NCI-H146 (cell line): ENCODE measurements at places on chromosomes 3 and 15.
A peak's percentile ranks its signal among the peaks of the same experiment; 100 is the strongest.

DNA sequence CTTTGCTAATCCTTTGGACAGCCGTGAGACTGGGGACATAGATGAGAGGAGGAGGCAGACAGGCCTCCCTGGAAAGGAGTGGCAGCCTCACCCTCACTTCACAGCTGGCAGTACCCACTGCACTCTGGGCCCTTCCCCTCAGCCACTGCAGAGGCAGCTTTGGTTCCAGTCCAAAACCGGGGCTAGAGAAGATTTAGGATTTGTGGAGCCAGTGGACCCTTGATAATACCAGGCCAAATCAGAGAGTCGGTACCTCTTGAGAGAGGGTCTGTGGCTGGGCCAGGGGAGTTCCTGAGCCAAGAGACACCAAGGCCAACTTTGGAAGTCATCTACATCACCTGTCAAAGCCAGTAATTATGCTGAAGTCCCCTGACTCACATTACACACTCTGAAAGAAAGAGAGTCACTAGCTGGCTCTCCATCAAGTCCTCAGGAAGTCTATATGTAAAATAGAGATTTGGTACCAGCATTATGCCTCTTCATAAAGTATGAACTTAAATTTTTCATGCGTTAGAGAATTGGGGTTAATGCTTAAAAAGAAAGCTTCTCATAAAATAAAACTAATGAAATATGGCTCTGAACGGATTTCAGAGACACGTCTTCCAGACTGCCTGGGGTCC, 244.1 kb upstream of the SEMA6D start:
- no peak for DNase-seq

DNA sequence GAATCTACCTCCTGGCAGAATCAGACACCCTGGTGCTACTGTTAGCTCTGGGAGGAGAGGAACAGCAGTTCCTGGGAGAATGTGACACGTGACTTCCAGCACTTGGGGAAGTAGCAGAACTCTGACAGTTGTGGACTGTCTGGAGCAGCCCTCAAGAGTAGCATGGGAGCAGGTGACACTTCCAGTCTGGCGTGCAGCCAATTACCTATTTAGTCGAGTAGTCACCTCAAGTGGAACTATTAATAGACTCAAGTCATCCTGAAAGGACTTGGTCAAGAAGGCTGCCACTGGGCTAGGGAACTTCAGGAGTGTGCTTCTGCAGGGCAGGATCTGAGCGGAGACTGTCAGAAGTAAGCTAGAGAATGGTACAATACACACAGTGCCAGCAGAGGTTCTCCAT, 62.3 kb downstream of the MTHFS start:
- DNase-seq, result peak; percentile 21

DNA sequence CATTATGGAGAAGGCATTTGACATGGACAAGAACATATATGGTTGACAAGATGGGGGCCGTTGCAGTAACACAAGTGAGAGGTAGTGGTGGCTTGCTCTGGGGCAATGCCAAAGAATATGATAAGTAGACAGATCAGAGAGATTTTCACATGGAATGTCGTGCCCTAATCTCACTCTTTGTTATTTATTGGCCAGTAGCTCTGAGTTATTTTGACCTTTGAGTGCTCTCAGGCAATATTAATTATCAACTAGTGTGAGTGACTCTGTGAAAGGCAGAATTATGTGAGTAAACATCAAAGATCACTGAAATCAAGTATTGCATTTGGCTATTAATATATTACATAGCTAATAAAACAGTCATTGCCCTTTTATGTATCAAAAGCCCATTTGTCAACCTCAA, 164.9 kb upstream of the ADAMTS9 start:
- DNase-seq, result no peak

- DNase-seq, result peak; percentile 59
Observed at GRCh38 chr15:78241017-78241416, 6.7 kb upstream of the ACSBG1 start.

GRCh38 chr3:132616780-132617179, 19.7 kb downstream of the ACKR4 start:
- no peak for DNase-seq

- DNase-seq, result no peak
Observed at GRCh38 chr3:112709911-112710310, 69.0 kb upstream of the CCDC80 start.

DNA sequence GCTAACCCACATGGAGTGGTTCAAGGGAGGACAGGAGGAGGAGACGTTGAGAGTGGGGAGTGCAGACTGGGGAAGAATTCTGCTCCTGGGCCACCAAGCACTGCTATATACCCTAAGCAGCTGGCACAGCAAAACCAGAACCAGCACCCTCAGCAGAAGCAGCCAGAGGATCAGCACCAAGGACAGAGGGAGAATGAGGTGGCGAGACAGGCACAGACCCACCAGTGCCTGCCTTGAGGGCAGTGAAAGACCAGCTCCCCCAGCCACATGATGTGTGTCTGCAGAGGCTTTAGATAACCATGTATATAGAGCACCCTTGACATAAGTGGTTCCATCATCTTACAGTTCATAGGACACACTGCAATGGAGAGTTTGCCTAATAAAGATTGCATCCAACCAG, 319.0 kb downstream of the GABRB3 start:
- no peak for DNase-seq

DNA sequence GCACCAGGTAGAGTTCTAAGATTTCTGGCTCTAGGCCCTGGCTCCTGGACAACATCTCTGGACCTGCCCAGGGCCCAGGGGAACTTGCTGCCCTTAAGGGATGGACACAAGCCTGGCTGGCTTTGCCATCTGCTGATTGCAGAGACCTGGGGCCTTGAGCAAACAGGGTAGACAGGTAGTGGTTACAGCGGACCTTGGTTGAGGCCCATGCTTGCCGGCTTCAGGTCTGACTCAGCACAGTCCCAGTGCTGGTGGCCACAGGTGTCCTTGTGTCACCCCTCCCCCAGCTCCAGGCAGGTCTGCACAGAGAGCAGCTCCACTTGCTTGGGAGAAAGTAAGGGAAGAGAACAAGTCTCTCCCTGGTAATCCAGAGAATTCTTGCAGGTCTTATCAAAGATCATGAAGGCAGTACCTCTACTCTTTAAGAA, 15.9 kb upstream of the ACTL6A start:
- no peak for DNase-seq

DNA sequence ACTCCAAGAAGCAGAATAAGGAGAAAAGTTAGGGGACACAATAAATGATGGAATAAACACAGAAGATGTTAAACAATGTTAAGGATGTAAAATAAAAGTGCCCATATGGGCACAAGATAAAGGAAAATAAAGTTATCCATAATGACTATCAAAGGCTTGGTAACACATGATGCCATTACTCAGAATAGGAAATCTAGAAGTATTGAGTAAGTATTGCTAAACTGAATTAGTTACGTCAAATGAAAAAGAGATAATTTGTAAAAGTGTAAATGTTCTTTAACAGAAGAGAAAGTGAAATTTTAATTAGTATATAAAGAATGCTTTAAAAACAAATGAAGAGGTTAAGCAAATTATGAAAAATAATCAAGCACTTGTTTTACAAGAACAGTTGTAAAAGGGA, 6.7 kb downstream of the COPS2 start:
- no peak for DNase-seq

DNA sequence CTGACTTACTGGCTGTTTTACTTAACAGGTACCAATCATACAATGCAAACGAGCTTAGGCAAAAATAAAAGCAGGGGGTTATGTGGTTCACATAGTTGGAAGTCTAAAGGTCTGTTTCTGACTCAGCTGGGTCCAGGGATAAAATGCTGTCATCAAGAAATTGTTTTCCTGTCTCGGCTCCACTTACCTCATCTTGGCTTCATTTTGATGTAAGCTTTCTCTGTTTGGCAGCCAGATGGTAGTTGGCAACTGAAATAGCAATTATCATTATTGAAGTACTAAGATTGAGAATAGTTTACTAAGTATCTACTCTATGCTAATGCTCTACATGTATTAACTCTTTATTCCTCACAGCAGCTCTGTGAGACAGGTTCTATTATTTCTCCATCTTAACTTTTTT, 36.8 kb upstream of the CNTN3 start:
- DNase-seq, result no peak

DNA sequence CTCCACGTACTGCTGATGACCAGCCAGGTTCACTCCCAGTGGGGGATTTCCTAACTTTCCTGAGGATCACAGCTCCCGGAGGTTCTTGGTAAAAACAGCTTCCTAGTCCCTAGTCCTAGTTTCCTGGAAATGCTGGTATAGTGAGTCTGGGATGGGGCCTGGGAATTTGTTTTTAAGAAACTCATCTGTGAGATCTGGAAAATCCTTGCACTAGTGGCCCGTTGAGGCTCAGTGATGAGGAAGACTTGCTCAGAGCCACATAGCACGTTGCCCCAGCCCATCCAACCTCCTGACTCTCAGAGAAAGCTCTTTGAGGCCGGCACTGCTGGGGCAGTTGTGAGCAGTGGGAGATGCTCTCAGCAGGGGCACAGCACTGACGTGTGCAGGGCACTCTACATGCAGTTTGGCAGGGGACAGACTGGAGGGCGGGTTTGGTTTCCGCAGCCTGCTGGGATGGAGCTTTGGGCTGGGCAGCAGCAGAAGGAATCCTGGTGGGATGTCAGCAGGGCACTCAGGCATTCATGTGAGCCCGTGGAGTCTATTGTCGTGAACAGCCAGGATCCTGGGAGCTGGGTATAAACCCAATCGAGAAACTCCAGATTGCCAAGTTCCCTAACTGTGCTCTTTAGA, 31.6 kb downstream of the SAXO2 start:
- peak; percentile 47 for DNase-seq

DNA sequence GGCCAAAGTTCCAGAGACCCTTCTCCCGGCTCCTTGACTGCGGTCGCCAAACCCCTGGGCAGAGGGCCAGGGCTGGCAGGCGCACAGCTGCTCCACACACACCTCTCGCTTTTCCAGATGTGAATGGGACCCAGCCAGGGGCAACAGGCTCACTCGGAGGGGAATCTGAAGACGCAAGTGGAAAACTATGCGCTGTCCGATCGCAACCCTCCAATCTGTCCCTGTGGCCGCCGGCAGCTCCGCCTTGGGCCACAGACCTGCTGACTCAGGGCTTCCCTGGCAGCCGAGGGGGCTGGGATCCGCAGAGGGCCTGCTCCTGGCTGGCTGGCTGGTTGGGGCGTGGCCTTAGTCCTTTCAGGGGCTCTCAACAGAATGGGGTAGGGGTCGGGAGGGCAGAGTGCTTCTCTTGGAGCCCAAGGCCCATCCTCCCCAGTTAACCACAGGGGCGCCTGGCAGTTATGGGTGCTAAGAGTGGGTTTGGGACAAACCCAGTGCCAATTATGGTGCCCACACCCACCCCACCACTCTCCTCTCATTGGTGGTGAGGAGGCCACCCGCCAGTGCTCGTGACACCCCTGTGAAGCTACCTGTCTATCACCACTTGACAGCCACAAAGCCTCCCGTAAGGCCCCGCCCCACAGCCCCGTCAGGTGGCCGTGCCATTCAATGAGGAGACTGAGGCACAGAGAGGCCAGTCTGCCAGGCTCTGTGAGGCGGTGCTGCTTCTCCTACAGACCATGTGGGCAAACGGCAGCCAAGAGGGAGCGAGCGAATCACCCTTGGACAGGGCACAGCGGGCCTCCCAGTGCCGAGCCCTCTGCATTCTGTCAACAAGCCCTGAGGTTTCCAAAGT, 53.8 kb downstream of the IQSEC1 start:
- no peak for DNase-seq

DNA sequence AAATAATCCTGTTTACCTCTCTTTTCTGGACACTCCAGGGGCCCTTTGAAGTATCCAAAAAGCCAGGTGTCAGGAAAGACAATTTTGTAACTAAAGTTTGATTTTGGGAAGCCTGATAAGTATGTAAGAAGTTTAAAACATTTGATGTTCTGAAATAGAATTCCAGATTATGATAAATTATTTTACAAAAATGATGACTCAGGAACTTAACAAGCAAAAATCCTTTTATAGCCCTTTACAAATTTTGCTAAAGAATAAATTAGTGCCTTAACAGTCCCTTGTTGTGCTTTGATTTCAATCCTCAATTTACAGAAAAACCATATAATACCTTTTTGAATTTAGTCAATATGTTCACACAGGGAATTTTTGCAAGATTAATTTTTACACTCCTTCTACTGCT, 38.1 kb downstream of the IL1RAP start:
- DNase-seq, result no peak

GRCh38 chr15:34655326-34655725, 71.9 kb upstream of the GOLGA8B start:
- no peak for DNase-seq

DNA sequence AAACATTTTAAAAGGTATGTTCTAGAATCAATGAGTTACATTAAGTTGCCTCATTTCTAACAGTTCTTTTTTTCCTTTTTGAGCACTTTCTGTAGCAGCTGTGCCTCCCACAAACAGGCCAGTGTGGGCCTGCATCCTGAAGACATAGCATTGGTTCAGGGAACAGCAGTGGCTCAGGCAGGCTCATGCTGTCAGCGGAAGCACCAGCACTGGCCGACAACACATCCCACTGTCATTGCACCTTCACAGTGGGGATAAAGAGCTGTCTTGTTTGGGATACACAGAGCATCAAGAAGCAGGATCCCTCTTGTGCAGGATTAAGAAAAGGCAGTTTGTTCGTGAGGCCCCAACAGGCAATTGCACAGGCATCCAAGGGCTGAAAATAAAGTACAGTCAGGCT, 123.3 kb downstream of the MOBP start:
- DNase-seq, result no peak

DNA sequence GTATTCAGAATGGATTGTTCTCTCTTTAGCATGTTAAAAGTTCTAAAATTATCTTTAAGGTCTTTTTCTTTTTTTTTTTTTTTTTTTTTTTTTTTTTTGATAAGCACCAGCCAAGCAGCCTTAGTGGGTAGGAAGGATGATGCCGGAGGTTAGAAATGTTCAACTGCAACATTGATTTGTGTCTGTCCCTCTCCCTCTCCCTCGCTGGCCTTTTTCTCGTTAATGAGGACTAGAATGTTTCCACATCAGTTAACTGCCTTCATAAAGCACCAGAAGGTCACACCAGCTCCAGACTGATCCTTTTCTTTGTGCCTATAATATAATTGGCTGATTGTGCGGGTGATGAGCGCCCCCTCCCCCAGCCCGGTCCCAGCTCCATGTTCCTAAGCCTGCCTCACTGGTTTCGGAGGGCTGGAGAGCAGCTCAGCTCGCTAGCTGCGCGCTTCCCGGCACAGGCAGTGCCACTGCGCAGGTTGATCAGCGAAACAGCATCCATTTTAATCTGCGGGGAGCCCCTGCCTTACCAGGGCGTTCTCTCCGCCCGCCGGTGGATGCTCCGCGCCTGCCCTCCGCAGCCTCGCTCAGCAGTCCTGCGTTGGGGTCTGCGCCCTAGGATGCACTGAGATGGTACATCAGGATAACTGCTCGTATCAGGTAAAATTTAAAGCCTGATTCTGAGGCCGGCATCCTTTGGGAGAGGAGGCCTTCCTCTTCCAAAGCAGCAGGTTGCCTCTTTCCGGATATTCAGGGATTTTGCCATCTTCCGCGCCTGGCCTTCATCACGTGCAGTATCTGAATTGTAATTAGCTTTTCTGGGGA, 148.9 kb upstream of the IL12A start:
- peak; percentile 97 for DNase-seq

DNA sequence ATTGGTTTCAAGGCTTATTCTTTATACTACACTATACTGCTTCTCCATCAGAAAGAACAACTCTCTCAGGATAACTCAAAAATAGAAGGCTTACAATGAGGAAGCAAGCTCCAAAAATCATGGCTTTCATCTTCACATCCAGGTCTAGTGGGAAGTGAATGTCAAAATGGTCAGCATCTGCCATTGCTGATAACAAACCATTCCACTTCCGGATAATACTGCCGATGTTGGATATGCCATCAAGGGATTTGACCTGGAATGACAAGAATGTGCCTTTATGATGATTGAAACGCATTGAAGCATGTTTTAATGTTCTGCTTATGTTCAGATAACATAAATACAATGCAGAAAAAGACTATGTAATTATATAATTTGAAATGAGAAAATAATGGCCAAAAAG, 34.0 kb upstream of the PLOD2 start:
- no peak for DNase-seq

GRCh38 chr3:56519641-56520040, 37.3 kb upstream of the CCDC66 start:
- no peak for DNase-seq
